ENCODE measurements at places on chromosomes 1 and 21. TPM values are rescaled to one million over a fixed set of nuclear protein-coding genes. Genes with fewer than 3 reads are reported as not detected.

Gene LEFTY1
- 60.3 TPM for total RNA-seq

DNA sequence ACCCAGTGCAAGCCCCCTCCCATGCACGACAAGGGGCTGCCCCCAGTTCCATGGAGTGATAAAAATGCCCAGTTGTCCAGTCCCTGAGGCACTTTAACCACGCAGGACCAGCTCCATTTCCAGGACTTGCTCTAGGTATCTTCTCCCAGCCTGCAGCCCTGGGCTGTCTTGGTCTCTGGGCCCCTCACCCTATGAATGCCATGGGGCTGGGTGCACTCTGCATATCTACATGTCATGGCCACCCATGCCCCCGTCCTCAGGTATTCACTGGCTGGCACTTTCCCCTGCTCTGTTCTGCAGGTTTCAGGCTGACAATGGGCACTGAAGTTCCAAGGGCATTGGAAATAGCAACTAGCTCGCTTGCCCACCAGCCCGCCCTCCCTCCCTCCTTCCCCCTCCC lies 19.6 kb upstream of the C1orf174 start:
- DNase-seq, result no peak

- DNase-seq, result no peak
Observed at GRCh38 chr21:35005077-35005476, 44.0 kb downstream of the RUNX1 start.

- no peak for DNase-seq
Observed at GRCh38 chr1:188249811-188250210, 1421.1 kb downstream of the PLA2G4A start.

- no peak for DNase-seq
Observed at GRCh38 chr1:179754041-179754624, 11.0 kb downstream of the FAM163A start.

Data from mucosa of descending colon (tissue), 3 donors.